NCI-H187 treated with DMSO at 0.1 percent for 48 hours (cell line): ENCODE measurements at places on chromosomes 7 and 10.

DNA sequence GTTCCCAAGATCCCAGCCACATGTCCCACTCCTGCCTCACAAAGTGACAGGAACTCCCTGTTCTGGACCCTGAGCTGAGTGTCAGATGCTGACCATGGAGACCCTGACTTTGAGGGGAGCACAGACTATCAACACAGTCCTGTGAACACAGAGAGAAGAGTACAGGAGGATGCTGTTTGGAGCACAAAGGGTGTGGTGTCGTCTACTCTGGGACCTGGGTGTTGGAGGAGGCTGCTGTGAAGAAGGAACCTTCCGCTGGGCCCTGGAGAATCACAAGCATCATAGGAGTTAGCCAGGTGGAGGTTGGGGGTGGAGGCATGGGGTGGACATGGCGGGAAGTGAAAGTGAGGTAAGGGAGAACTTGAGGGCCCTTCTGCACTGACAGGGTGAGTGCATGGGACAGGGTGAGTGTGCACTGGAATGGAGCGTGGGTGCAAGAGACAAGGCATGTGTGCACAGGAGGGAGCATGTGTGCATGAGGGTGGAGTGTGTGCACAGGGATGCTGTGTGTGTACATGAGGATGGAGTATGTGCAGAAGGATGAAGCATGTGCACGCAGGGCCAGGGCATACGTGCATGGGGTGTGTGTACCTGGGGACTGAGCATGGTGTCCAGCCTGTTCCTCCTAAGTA, 70.7 kb upstream of the ANTXRL start:
- DNase-seq, result no peak

DNA sequence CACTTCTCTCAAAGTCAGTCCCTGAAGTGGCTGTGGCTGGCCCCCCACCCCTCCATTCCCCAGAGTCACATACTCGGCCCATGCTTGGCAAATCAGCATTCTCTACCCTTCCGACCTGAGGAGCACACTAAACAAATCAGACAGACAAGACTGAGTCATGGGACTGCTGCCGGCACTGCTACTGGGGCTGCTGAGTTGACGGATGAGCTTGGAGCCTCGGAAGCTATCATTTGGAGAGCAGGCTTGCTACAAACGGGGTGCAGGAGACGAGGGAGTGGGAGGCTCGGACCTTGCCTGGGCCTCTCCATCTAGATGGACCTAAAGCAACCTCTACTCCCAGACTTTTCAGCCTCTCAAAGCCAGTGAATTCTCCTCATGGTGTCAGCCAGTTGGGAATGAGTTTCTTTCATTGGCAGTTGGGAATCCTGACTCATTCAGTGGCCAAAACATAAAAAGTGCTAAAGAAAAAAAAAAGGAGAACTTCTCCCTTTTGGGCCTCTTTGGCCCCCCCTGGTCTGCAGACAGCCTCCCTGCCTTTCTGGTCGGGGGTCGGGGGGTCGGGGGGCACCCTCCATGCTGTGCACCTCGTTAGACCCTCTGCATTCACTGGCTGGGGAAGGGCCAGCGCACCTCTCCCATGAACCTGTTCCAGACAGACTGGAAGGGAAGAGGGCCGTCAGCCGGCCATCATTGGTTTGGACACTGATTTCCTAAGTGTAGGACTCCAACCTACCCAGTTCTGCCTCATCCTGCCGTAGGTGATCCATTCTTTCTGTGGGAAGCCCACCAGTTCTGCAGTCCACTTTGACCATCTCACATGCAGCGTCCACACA, 52.3 kb upstream of the COL13A1 start:
- no peak for DNase-seq

DNA sequence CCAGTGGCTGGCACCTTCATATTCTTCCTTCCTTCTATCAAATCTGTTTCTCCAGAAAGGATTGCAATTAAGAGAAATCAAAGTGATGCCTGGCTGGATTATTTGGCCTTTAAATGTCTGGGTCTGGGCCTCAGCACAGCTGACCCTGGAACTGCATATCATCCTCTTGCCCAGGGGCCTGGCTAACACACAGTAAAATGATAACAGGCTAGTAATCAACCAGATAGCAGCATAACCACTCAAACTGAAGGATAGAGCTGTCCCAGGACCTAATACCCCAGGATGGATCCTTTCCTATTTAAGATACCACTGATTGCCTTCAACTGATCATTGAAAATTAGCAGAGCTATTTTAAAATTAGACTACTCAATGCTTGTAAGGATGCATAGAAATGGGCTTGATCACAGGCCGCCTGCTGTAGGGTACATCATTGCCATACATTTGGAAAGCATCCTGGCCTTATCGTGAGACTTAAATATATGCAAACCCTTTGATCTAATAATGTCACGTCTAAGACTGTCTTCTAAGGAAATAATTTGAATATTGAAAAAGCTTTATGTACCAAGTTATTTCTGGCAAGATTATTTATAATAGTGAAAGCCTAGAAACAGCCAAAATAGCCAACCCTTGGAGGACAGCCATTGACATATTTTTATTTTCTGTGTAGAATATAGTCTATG, 144.0 kb upstream of the CHST15 start:
- DNase-seq, result no peak

GRCh38 chr10:71706216-71707121, 13.1 kb downstream of the C10orf105 start:
- no peak for DNase-seq
